ENCODE measurements at places on chromosomes 2 and 18.

GRCh38 chr2:4780679-4781078 lies 911.5 kb upstream of the SOX11 start:
- no peak for DNase-seq

DNA sequence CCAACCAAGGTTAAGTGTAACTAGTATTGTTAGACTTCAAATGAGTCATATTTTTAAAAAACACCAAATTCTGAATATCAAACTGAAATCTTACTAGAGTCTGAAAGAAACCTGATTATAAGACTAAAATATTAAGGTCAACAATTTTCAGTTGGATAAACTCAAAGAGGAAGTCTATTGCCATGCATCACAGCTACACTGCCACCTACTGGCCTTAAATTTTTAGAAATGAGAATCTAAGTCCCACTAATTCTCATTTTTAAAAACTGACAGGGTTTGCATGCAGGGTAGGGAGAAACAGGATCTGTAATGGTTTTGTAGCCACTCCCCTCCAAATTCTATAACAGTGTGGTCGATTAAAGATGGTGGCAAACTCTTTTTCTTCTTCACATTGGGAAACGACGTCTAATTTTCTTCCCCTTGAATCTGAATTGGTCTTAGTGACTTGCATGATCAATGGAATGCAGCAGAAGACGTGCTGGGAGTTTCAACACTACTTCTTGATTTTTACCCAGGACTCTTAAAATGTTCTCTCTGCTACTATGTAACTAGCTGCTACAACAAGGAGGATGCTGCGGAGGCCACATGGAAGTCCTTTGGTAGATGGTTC lies 176.1 kb upstream of the SESTD1 start:
- peak; percentile 15 for DNase-seq

DNA sequence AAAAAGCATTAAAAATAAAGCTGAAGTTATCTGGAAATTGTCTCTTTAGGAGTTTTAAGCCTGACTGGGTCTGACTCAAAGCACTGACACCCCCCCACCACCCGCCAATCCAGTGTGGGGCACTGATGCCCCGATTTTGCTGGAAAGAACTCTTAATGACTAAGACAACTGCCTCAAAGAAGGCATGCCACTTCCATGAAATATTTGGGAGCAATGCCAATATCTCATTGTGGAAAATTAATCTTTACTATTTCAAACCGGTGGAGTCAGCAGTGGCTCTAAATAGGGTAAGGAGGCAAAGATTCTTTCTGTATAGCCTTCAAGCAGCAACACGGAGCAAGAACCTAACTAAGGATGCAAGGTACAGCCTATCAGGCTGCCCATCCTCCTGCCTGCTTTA lies 4.5 kb downstream of the FKBP7 start:
- no peak for DNase-seq

GRCh38 chr2:11127761-11128160 lies 27.5 kb upstream of the SLC66A3 start:
- no peak for DNase-seq

DNA sequence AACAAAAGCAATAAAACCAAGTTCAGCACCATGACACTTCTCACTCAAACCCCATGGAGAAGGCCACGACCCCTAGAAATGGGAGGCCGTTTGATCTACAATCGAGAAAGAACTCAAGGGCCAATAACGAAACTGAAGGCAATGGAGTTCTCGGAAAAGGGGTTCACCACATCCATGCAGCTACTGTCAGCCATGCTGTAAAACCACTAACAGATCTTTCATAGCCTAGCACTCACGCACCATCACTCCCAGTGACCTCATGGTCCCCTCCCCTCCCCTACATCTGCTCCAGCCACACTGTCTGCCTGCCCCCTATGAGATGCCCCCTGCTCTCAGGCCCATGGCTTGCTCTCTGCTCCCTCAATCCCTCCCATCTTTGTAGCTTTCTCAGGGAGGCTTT lies 135.3 kb downstream of the TMEM163 start:
- DNase-seq, result no peak

DNA sequence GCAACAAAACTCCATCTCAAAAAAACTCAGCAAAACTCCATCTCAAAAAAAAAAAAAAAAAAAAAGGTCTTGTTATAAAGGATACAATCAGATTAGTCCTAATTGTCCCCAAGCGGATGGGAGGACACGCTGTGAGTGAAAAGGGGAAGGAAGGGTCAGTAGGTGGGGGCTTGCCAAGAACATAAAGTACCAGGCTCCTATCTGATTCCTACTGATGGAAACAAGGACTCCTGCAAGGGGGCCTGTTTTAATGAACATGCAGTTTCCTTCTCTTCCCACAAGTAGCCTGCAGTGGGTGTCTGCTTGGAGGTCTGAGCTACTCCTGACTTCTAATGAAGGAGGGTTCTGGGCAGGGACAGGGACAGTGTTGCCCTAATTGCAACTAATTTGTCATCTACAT lies 7.9 kb downstream of the SCG2 start:
- no peak for DNase-seq

DNA sequence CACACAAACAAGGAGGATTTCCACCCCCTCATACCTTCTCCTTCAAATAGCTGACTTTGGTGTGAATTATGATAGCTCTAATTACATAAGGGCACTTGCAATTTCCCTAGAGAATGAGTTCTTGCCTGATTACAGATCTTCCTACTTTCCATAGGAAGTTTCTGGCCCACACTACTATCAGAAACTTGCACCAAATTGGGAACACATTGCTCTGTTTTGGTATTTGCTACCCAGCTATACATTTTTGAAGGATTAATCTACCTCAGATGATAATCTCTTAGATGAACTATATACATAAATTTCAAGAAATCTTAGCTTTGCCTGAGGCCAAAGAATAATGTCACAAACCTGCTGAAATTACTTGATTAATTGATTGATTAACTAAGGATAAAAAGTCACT lies 4.9 kb downstream of the DCC start:
- DNase-seq, result no peak

DNA sequence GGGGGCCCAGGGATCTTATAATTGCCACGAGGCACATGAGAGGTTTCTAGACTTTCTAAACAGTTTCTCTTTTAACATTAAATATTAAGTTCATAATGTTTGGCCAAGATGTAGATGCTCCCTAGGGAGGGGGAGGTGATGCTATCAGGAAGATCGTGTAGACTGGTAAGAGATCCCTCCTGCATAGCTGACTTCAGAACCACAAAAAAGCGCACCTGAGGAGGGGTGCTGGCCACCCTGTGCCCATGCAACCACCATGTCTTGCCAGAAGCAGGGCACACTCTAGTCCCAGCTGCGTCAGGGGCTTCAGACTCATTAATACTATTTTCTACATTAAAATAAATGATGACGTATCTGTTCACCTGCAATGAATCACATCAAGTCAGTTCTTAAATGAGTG lies 103.4 kb upstream of the SLC35G4 start:
- no peak for DNase-seq

GRCh38 chr2:128562471-128563347 lies 244.0 kb upstream of the HS6ST1 start:
- DNase-seq, result no peak

DNA sequence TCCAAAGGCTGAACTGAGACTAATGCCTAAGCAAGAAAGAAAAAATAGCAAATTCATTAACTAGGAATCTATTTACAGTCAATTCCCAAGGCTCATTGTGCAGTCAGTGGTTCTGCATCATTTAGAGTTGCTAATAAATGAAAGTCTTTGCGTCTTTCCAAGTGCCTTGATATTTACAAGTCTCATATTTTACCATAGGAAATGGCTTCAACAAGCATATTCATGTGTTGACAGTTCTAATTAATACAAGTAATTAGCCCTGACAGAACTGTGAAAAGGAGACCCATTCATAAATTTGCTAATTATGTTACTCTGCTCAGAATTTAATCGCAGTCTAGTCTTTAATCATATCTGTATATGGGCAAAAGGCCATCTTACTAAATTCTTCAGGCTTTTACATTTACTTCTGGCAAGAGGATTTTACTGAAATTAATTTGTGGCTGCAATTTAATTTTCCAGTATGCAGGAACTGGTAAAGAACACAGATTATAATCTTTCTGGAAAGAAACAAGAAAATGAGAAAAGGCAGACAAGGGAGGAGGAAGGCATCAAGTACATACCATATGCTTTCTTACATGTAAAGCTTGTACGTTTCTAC lies 126.4 kb downstream of the RHBDD1 start:
- DNase-seq, result no peak

DNA sequence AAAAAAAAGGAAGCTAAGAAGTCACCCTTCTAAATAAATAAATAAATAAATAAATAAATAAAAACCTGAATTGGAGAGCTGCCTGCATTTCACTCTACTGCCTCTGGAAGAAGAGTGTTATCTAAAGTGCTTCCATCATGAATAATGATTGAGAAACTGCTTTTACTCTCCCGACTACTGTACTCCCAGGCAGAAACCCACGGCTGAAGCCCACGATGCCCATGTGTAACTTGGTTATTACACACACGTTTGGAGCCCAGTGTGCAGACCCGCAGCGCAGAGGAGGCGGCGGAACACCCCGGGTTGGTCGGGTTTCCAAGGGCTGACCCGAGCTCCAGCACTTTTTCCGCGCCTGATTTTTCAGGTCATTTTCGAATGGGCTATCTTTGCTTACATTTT lies 697 bp upstream of the SPATS2L start:
- peak; percentile 36 for DNase-seq

GRCh38 chr2:144715992-144716391 lies 196.1 kb upstream of the ZEB2 start:
- DNase-seq, result no peak

- no peak for DNase-seq
Observed at GRCh38 chr2:120344214-120344975, 1.5 kb upstream of the INHBB start.

DNA sequence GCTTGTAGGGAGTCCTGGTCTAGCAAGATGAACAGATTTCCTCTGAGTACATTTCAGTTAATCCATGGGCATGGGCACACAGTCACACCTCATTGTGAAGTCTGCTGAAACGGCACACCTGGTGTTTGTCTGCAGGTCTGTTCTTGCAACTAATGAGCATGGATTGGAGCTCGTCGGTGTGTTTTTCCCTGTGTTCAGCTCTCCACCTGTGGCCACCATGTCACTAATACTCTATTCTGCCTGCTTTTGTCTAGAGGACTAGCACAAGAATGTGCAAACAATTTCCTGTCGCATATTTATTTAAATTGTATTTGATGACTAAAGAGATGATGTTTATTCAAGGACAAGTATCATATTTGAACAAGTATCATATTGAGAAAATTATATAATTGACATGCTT lies 24.5 kb upstream of the PPP4R1 start:
- DNase-seq, result no peak

DNA sequence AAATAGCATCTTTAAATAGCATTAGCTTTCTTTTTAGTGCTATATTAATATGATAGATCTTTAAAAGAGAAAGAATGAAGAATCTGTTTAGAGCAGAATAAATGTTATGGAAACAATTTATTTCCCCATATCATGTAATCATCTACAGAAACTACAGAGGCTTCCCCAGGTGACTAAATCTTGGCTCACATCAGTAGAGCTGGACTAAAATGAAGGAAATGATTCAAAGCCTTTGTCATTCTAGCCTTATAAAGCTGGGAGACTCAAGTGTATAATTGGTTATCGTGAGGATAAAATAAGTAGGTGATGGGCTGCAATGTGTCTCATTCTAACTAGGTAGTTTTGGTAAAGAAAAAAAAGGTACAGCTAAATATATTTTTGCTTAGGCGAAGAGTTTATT lies 83.2 kb upstream of the UNC80 start:
- no peak for DNase-seq

GRCh38 chr2:232321156-232321816 lies 57.3 kb upstream of the ALPP start:
- DNase-seq, result no peak

DNA sequence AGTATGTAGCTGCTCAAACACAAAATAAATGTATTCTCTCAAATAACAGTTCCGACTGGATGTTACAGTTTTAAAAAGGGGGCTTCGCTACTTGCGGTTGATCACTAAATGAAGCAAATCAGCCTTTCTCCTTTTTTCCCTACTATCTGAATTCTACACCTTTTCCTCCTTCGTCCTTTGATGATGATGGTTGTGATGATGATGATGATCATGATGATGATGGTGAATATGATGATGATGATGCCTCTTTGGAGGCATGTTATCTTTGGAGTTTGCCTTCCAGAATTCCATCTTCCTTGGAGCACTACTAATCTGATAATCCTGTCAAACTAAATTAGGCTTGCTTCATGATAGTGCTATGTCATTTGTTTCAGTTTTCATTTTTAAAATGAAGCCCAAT lies 1073.3 kb downstream of the SOCS6 start:
- DNase-seq, result no peak

- no peak for DNase-seq
Observed at GRCh38 chr2:224841910-224842309, 125.7 kb upstream of the CCDC195 start.

DNA sequence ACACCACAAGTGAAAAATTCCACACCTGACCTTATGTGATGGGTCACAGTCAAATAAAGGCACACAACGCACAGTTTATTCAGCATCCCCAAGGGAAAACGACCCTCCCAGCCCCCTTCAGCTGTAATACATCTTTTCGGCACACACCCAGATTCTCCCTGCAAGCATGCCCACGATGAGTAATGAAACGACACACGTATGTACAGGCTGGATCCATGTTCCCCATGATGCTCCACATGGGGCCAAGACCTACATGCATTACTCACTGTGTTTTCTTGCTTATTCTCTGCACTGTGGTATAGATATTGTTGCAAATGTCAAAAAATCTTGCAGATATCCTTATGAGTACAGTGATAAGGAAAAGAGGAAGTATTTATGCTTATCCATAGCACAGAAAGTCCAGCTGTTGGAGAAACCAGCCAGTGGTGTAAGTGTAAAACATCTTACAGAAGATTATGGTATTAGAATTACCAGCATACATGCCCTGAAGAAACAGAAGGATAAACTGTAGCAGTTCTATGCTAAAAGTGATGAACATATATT lies 32.5 kb upstream of the SGPP2 start:
- DNase-seq, result no peak

DNA sequence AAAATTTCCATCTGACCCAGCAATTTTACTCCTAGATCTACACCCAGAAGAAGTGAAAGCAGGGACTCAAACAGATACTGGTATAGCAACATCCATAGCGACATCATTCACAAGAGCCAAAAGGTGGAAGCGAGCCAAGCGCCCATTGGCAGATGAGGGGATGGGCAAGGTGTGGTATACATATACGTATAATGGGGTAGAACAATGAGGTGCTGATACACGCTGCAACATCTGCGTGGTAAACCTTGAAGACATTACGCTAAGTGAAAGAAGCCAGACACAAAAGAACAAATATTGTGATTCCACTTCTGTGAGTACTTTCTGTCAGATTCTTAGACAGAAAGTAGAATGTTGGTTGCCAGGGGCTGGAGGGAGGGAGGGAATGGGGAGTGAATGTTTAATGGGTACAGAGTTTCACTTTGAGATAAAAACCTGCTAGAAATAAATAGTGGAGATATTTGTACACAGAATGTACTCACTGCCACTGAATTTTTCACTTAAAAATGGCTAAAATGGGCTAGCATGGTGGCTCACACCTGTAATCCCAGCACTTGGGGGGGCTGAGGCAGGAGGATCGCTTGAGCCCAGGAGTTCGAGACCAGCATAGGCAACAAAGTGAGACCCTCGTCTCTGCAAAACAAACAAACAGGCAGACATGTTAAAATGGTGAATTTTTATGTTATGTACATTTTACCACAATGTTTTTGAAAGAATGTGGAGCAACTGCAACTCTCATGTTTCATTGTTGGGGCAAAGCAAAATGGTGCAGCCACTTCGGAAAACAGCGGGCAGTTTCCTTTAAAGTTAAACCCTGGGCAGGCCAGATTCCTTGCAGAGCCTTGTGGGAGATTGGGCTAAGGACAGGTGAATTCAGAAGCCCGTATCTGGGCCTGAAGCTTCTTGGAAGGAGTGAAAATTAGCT lies 103.4 kb upstream of the MYCN start:
- no peak for DNase-seq

- DNase-seq, result no peak
Observed at GRCh38 chr2:10109311-10109710, 13.2 kb upstream of the RRM2 start.
